ENCODE measurements at places on chromosomes 16 and 17.

DNA sequence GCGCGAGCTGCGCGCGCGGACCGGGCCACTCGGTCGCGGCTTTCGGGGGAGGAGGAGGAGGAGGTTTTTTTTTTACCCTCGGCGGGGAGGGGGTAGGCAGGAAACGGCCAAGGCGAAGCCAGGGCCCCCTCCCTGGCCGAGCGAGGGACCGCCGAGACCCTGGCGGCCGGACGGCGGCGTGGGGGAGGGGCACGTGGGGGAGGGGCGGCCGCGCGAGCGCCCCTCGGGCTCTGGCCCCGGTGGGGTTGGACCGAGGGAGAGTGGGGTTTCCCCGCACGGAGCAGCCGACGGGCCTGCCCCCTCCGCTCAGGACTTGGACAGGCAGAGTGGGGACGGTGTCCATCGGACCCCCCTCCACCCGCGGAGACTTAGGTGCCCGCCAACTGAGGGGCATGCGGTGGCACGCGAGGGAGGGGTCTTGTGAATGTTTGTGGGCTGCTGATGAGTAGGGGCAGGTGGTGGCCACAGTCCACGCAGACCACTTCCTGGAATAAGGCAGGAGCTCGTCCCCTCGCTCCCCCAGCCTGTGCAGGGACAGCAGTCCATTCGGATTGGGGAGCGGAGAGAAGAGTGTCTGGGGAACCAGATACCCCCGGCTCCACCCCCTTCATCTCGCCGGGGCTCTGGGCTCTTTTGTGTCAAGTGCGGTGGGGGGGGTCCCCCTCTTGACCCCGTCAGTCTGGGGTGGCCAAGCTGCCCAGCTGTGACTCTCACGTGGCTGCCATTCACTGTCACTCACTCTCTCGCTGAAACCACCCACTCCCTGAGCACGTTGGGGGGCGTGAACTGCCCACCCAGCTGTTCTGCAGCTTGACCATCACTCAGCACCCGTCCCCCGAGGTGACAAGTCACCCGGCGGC is 3.0 kb upstream of the CHD3 start:
- DNase-seq, result peak; percentile 73

DNA sequence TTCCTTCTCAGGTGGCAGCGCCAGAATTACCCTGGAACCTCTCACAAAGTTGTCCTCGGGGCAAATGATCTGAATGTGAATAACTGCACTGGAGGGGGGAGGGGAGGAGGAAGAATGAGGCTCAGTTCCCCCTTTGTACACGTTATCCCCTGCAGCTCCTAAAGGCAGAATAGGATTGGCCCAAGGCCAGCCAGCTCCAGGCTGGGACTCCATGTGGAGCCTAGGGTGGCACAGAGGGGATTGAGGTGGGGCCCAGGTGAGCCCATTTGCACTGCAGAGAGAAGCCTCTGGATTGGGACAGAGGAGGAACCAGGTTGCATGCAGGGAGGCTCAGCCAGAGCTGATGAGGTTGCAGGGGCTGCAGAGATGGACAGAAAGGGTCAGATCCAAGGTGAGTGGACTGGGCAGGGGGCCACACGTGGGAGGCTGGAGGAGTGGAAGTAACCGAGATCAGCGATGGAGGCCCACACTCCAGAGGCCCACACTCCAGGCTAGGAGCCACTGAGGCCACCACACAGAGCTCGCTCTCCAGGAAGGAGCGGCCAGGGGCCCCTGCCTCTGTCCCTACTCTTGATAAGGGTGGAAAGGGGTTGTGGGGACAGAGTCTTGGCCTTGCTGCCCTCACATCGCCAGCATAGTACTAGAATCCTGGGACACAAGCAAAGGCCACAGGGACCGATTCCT is 78.6 kb downstream of the RBFOX3 start:
- DNase-seq, result no peak

DNA sequence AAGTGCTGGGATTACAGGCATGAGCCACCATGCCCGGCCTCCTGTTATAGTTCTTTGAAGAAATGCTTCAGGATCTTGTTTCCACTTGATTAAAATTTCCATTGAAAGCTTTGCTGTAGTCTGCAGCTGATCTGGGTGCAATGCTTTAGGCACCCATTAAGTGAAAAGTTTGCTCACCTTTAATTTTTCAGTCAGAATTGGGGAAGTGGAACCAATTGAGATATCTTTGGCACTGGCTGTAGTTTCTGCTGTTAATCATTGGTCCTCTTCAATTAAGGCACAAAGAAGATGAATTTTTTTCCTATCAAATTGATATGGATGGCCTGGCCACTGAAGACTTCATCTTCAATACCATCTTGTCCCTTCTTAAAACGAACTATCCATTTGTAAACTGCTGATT is 336.1 kb upstream of the TBX2 start:
- DNase-seq, result no peak

DNA sequence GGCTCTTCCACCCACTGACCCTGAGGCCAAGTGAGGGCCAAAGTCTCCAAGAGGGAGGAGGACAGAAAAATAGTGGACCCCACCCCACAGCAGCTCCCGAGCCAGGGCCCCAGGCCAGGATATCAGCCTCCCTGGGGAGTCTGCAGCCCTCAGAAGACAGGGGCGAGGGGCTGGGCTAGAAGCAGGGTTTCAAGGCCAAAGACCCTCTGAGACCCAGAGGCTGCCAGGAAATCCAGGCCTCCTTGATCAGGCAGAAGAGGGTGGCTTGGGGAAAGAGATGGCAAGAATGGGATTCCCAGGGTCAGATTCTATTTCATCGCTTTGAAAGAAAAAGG is 156.1 kb downstream of the ZNF423 start:
- DNase-seq, result no peak

GRCh38 chr16:4217204-4218131 is 24.4 kb downstream of the SRL start:
- DNase-seq, result no peak

DNA sequence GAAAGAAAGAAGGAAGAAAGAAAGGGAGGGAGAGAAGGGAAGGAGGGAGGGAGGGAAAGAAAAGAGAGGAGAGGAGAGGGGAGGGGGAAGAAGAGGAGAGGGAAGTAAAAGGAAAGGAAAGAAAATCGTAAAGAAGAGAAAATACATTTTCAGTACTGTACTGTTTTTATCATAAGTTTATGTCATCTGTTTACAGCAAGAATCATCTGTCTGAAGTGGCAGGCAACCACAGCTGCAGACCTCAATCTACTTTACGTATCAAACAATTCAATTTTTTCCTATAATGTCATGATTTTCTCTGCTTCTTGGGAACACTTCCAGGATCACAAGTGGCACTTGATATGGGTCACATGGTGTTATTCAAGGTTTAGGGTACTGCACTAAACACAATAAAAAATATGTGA is 58.3 kb downstream of the USP32 start:
- no peak for DNase-seq

- no peak for DNase-seq
Observed at GRCh38 chr17:66934040-66934439, 30.5 kb upstream of the CACNG4 start.

DNA sequence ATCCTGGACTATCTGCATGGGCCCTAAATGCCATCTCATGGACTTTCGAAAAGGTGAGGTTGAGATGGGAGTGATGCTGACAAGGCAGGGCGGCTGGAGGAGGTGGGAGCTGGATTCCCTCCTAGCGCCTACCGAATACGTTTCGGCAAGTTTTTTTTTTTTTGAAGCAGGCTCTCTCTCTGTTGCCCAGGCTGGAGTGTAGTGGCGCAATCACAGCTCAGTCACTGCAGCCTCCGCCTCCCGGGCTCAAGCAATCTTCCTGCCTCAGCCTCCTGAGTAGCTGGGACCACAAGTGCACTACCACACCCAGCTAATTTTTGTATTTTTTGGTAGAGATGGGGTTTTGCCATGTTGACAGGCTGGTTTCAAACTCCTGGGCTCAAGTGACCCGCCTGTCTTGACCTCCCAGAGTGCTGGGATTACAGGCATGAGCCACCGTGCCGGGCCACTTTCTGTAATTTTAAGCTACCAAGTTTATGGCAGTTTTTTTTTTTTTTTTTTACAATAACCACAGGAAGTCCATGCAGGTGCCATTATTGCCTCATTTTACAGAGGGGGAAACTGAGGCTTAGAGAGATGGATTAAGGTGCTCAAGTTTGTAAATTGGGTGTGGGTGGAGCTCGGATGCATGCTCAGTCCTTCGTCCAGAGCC is 246.4 kb downstream of the PRKCA start:
- no peak for DNase-seq

Data from HTR-8/SVneo (cell line).